ENCODE measurements at places on chromosomes 5 and 9.

GRCh38 chr5:146015001-146015400 is 78.6 kb downstream of the SH3RF2 start:
- no peak for DNase-seq

DNA sequence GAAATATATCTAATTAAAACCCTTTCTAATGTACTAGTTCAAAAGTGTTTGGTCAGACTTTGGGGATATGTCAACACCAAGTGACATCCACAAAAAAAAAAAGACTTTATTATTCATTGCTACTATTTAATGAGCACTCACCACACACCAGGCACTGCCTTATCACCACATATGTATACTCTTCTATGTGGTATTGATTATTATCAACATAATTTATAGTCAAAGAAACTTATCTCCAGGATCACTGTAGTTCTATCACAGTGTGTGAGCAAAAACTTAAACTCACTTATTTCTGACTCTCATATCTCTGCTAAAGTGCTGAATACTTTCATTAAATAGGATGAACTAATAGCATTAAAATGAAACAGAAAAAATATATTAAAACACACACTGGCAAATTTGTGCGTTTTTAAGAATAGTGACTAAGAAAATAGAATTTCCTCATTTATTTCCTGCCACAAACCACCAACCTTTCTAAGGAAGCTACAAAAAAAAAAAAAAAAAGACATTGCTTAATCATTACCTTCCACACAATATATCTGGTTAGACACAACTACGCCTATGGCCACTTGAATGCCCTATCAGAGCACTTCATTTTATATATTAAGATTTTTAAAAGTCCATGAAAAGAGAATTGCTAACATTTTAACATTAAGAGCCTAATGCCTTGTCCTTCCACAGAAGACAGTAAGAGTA is 12.8 kb downstream of the SLCO4C1 start:
- no peak for DNase-seq

- no peak for DNase-seq
These were observed 30.1 kb upstream of the PDE8B start for GRCh38 chr5:77180167-77181081.

- DNase-seq: no peak
These were observed 54.7 kb upstream of the SNX2 start for GRCh38 chr5:122719991-122720746.

DNA sequence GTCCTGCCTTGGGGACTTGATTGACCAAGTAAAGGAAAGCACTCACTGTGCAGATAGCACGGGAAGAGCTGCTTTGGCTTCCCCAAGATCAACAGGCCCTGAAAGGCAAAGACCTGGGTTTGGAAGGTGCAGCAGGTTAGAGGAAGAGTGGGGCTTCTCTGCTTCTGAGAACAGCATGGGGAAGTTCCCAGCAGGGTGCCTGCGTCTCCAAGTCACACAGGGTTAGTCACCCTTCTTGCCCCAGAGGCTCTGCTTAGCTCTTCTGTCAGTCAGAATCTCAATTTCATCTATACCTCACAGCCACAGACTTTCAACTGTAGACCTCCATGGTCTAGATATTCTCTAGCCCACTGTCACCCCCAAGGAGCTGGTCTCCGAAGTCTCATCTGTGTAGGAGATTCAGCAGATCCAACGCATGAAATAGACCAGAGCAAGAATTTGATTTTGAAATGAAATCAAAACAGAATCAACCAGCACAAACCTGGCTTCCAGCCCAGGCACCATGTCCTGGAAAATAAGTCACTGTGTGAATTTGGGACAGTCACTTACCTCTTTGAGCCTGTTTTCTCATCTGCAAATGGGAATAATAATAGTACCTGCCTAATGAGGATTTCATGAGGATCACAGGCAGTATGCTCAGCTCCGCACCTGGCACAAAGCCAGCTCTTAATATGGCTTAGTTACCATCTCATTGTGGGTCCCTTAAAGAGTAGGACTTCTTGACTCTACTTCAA is 64.0 kb downstream of the SFXN1 start:
- no peak for DNase-seq

- DNase-seq: no peak
These were observed 1049.0 kb downstream of the PTPRD start for GRCh38 chr9:9563817-9564216.

DNA sequence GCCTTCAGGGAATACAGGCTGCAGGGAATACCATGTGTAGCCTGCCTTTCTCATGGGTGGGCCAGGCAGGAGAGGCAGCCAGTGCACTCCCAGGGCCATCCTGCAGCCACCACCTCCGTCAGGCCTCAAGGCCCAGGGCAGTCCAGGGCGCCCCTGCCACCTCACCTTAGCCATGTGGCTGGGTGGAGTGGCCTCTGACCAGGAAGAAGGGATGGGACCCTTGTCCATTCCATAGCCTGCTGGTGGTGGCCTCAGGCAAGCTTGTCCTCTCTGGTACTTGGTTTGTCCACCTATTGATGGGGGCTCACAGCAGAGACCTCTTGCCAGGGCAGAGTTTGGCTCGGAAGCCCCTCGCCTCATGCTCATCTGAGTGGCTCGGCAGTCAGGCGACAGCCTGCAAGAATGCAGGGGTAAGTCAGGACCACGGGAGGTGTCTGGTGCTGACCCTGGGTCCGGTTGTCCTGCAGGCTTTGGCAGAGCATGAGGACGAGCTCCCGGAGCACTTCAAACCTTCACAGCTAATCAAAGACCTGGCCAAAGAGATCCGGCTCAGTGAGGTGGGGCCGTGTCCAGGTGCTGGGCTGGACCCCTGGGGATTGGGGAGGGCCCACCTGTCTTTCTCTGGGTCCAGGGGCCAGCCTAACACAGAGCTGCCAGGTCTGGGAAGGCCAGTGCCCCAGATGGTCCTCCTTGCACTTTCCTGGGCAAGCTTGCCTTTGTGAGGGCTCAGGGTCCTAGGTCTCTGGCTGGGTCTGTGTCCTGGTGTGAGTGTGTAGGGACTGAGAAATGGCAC is 82.9 kb downstream of the PHF2 start:
- no peak for DNase-seq

- no peak for DNase-seq
These were observed 9.1 kb upstream of the HSPB3 start for GRCh38 chr5:54446379-54446732.

DNA sequence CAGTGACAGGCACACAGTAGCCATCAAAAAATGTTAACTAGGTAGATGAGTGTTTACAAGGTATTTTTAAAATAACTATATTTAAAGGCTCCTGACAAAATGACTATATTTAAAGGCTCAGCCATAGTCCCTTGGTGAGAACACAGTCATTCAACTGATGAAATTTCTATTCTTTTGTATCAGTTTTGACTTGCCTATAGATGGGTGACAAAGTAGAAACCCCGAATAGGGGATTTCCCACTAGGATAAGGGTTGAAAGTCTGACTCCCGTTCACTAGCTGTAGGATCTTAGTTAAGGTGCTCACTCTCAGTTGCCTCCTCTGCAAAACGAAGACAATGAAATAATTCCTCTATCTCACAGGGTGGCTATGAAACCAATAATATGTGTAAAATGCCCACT is 218.2 kb downstream of the TSSK1B start:
- no peak for DNase-seq

DNA sequence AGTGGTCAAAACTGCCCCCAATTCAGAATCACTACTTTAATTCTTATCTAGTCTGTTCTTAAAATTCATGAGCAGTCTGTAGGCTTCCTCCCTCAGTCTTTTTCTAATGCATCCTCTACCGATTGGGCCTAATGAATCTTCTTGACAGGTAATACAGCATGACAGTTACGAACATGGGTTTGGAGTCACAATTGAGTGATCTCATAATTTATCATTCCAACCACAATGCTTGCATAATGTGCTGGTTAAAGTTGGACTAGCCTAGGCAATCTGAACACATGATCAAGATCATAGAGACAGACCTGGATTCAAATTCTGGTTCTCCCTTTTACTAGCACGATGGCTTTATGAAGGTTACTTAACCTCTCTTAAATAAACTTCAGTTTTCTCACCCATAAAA is 33.1 kb upstream of the SETD9 start:
- DNase-seq: no peak

GRCh38 chr9:71756753-71757152 is 11.6 kb downstream of the CEMIP2 start:
- DNase-seq: no peak

DNA sequence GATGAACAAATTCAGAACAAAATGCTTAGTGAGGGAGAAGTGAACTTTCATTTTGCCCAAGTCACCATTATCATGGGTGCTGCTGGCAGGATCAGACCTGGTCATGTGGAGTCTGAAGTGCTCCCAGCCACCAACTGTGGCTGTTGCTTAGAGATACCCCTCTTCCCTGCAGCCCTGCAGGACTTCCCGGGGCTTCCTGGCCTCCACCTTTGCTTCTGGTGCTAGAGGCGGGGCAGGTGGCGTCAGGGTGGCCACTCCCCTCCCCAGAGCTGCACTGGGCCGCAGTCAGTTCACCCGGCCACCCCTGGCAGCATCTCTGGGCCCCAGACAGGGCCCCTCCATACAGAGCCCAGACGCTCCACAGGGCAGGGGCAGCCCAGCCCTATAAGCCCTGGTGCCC is 30.0 kb upstream of the SLC12A7 start:
- no peak for DNase-seq

- DNase-seq: no peak
These were observed 127.1 kb downstream of the DPYSL3 start for GRCh38 chr5:147382776-147383175.

DNA sequence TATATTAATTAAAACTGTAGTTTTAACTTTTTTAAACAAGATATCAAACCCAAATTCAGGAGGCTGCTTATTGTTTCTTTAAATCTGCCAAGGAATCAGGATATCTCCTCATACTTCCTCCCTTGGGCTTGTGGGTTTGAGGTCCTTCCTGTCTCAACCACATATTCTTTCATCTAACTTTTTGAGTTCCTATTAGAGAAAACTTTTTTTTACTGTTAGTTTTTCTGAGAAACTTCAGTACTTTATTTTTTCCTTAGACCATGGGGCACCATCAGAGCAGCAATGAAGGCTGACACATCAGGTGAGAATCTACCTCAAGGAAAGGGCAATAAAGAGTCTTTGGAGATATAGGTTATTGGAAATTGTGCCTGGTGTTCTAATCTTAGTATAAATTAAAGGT is 56.7 kb downstream of the TSSK1B start:
- no peak for DNase-seq

- DNase-seq: no peak
These were observed 126.3 kb upstream of the ELL2 start for GRCh38 chr5:96087939-96088338.

GRCh38 chr5:155129513-155129880 is 115.9 kb downstream of the KIF4B start:
- no peak for DNase-seq

GRCh38 chr5:54535149-54535844 is 17.7 kb downstream of the SNX18 start:
- no peak for DNase-seq

- DNase-seq: no peak
These were observed 532.2 kb upstream of the WWC1 start for GRCh38 chr5:167759057-167759821.

DNA sequence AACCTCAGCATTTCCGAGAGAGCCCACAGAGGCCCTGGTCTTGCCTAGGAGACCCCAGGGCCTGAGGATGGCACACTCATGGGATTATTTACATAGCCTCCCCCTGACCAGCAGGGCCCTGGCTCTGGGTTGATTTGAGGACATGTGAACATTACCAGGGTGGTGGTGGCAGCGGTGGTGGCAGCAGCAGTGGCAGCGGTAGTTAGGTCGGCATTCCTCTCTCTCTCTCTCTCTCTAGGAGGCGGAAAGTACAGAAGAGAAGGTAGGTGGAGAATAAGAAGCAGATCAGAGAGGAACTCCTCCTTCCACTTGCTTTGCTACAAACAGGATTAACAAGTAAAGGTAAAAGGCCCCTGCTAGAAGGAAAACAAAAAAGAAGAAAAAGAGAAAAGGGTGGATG is 39.3 kb downstream of the B4GALT1 start:
- DNase-seq: no peak

DNA sequence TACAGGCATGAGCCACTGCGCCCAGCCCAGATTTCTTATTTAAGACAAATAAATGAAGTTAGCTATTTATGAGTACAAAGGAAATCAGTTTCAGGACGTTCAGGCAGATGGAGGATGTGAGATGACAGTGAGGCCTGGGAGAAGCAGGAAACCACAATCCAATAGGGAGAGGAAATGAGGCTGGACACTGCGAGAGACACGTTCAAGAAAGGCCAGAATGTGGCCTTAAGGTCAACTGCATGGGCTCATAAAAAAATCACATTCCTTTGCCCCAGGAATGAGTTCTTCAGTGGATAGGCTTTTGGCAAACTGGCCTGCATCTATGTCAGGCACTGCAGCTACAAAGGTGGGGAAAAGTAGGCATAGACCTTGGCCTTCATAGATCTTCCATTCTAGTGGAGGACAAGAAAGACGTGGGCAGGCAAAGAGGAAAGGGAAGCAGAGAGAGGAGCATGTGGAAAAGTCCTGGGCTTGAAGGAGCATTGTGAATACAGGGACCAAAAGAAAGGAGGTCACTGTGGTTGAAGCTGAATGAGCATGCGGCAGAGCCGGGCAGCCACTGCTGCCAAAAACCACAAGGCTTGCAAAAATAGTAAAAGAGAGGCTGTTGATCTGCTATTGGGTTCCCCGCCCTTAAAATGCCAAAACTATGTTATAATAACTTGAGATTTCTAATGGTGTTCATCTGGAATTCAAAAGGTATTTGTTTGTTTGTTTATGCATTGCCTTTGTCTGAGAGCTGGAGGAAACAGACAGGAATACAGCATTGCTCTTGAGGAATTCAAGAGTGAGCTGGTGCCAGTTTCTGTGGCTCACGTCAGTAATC is 133.0 kb downstream of the GNA14 start:
- peak; percentile 88 for DNase-seq

DNA sequence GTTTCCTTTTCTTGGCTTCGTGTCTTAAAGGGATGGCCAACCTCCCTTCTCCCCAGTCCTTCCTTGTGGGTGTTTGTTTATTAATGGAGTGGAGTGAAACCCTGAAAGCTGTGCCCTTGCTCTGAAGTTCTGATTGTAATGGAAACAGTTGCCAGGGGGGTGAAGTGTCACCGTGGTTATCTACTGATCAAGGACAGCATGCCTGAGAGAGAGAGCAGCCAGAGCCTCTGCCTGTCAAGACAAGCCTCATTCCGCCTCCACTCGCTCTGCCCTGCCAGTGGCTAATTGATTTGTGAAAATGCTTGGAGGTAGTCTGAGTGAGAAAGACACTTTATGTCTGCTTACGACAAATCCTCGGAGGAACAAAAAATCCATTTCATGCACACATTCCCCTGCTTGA is 143.7 kb upstream of the SLC30A5 start:
- DNase-seq: no peak

GRCh38 chr9:87722393-87723088 is 3.4 kb upstream of the CTSL start:
- DNase-seq: no peak

DNA sequence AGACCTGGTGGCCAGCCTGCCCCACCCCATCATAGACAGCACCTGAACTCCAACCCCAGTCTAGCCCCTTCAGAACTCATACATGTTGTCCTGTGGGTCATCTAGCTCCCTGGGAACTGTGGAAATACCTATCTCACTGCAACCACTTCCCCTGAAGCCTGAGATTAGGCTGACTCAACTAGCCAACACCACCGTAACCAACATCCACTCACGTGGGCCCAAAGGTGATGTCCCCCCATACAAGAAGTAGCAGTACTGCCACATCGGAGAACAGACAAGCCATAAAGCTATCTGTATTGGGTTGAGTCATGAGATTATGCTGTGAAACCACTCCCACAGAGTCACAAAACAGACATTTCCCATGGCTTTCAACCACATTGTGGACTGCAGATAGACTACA is 46.6 kb downstream of the OSMR start:
- DNase-seq: no peak
